Hindlimb muscle (tissue), 1 donor: ENCODE measurements at places on chromosomes 16 and 17.

DNA sequence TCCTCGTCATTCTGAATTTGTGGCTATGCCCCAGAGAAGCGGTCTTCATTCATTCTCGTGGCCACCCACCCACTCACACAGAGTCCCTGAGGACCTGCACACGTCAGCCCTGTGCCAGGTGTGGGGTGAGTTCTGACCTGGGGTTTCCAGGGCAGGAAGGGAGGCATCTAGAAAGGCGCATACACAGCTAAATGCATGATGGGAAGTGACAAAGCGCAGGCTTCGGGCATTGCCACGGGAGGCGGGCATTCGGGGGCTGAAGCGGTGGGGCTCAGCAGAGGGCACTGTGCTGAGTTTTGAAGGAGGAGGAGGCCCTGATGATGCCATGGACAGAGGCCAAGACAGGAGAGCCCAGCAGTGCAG lies 10.9 kb downstream of the UBALD2 start:
- DNase-seq, result no peak

DNA sequence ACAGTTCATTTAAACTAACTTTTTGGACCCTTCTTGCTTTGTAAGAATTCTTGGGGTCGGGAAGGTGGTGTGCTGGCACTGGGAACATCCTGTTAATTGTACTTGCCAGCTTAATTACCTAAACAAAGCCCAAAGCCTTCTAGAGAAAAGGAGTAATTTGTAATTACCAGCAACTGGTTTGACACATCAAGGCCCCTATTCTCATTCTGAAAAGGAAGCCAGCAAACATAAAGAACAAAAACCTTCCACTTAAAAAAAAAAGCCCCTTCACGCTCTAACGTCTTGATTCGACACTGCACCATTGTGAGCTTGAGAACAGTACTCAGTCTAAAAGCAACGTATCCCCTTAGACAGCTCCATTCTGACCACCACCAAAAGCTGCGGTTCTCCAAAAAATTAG lies 74.7 kb upstream of the RPH3AL start:
- DNase-seq, result no peak

- DNase-seq, result no peak
These were observed 132.2 kb upstream of the CDC42EP4 start for GRCh38 chr17:73444021-73444420.

DNA sequence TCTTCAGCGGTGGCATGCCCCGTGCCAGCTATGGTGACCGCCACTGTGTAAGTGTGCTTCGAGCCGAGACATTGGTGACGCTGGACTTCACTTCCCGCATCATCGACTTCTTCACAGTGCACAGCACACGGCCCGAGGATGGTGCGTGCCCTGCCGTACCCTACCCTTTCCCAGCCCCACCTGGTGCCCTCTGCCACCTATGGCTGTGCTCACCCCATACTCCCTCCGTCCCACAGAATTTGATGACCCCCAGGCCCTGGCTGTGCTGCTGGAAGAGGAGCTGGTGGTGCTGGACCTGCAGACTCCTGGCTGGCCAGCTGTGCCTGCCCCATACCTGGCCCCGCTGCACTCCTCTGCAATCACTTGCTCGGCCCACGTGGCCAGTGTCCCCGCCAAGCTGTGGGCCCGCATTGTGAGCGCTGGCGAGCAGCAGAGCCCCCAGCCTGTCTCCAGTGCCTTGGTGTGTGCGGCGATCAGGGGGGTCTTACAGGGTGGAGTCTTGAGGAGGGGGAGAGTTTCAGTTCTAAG lies 9.5 kb downstream of the LLGL1 start:
- DNase-seq, result no peak

DNA sequence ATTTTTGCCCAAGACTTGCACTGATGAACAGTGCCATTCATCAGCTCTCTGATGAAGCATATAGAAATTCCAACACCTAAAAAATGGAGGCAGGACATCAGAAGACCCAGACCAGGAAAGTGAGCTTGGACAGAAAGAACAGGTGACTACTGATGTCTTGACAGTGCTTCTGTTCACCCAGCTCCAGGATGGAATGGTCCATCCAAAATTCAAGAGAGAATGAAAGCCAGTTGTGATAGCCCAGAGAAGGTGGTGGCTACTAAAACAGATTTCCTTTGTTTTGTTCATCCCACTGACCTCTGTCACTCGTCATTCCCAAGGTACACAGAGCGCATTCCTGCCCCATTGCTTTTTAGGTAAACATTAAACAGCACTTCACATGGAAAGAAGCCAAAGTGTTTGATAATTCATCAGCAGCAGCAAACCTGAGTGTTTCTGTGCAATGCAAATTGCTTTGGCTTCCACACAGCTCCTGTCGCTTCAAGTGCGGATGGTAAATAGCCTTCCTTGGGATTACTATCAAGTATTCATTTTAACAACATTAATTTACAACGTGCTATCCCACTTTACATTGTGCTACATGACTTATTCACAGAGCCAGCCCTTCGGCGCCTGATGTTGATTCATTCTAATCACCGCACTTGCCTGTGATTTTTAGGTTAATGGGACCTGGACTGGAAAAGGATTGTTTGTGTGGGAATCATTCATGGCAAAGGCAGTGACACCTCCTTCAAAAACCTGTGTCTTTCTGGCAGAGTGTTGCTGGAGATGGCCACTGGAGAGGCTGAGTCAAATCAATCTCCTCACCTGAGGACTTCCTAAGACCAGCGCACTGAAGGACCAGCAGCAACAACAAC lies 65.1 kb upstream of the TOX3 start:
- DNase-seq, result no peak

DNA sequence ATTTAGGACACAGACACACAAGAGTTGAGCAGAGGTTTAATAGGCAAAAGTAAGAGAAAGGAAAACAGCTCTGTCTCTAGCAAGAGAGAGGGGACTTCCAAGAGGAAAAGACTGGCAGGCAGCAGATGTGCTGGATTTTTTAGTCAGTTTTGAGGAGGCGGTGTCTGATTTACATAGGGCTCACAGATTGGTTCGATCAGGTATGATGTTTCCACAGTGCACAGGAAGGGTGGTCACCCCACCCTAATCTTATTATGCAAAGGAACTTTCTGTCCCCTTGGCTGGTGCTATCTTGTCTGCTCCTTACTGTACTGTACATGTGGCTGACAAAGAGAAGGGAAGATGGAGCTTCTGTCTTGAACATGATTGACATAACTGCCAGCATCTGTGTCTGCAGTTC lies 25.3 kb downstream of the BFAR start:
- DNase-seq, result no peak

- DNase-seq, result peak; percentile 70
These were observed 35.8 kb downstream of the LITAF start for GRCh38 chr16:11550791-11551498.

- no peak for DNase-seq
These were observed 82.4 kb downstream of the NDE1 start for GRCh38 chr16:15732416-15732815.

- DNase-seq, result no peak
These were observed 12.6 kb upstream of the ARHGAP17 start for GRCh38 chr16:25027781-25028180.

DNA sequence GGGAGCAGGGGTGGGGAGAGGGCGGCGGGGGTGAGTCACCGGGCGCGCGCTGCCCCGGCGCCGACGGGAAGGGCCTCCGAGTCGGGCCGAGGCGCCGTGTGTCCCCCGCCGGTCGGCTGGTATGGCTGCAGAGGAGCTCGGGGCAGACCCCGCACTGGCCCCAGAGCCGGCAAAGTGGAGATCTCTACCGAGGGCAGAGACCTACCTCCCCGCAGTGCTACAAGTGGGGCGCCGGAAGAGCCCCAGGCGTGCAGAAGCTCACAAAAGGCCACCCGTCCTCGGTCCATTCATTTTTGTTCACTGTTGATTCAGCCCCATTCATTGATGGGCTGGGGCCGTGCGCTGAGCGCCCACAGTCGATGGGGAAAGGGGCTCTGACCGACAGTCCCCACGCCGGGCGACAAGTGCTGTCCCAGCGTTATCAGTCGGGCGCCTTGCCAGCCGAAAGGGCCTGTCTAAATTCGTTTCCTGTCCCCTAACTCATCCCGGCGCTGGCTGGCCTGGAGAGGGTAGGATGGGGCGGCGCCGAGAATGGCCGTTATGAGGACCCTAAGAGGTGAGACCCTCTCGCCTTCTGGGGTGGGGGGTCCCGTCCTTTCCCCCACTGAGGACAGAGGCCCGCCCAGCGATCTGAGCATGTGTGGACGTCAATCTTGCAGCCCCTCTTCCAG lies 709 bp upstream of the ENO3 start:
- no peak for DNase-seq

- no peak for DNase-seq
These were observed 366 bp downstream of the ANKS3 start for GRCh38 chr16:4733747-4734062.

- no peak for DNase-seq
These were observed 3.0 kb upstream of the ITGAX start for GRCh38 chr16:31351942-31352325.

DNA sequence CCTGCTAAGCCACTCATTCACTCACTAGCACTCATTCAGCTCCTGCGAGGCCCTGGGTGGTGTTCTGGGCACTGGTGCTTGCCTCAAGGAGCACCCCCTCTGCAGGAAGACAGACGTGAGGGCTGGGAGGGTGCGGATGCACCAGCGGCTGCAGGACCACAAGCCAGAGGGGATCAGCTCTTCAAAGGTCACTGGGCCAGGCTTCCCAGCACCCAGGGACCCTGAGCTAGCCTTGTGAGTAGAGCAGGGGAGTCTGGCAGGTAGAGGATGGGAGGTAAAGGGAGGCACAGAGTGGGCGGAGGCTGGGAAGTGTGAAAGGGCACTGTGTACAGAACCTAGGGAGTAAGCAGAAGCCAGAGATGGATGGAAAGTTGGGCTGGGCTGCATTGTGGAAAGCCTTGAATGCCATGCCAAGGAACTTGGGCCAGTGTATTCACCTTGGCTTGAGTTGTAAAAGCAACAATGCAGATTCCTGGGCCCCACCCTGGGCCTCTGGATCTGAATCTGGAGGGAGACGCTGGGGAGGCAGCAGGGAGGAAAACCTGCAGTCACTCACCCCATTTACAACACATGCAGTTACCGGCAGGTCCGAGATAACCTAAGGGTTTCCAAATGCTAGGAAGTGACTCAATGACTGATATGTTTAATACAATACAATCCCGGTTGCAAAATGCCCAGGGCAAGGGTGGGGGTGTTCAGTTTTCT lies 1.7 kb downstream of the IL4R start:
- no peak for DNase-seq

- DNase-seq, result no peak
These were observed 5.2 kb upstream of the GUCY2D start for GRCh38 chr17:7997186-7997585.

- no peak for DNase-seq
These were observed 42.0 kb upstream of the ETV4 start for GRCh38 chr17:43588121-43588520.

DNA sequence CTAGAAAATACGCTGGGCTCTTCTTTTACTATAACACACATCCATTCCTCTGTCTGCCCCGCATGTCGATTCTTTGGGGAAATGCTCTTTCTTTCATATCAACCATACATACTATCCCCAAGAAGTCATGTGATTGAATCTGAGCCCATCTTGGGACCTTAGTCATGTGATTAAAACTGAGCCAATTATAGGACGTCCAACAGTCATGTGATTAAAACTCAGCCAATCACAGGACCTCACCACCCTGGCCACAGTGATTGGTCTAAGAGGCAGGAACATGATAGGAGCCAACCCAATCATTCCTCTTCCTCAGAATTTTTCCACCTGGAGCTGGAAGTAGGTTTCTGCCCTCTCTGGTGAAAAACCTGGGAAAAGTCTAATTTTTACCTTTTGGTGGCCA lies 78.8 kb downstream of the TMEM114 start:
- no peak for DNase-seq

GRCh38 chr17:14672830-14673229 lies 371.9 kb downstream of the HS3ST3B1 start:
- no peak for DNase-seq

- peak; percentile 58 for DNase-seq
These were observed 75.5 kb upstream of the TBX2 start for GRCh38 chr17:61323909-61324868.

GRCh38 chr16:24178496-24178895 lies 77.6 kb upstream of the CACNG3 start:
- DNase-seq, result no peak

DNA sequence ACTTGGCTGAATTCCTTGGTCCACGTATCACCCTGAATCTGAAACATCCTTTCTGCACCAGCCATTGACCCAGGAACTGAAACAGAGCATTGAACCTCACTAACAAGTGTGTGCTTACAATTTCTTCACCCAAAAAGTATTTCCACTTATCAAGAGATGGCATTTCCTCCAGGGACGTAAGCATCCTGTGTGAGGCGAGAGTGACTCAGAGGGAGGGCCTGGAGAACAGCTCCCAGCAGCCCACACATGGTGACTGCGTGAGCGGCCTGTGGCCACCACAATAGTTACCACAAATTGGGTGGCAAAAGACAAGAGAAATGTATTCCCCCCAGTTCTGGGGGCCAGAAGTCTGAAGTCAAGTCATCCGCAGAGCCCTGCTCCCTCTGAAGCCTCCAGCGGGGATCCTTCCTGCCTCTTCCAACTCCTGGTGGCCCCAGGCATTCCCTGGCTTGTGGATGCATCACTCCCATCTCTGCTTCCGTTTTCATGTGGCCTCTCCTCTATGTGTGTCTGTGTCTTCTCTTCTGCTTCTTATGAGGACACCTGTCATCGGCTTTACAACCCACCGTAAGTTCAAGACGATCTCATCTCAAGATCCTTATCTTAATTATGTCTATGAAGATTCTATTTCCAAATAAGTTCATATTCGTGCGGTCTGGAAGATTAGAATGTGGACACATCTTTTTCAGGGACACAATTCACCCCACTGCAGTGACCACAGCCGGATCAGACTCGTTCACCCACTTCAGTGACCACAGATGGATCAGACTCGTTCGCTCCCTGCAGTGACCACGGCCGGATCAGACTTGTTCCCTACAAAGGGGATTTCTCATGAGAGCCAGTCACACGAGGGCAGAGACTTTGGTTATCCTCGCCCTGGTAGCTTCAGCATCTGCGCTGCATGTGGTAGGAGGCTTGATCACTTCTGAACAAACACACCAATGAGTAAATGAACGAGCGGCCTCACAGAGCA lies 122.6 kb upstream of the FOXF1 start:
- DNase-seq, result no peak

- peak; percentile 71 for DNase-seq
These were observed 40.8 kb upstream of the BHLHA9 start for GRCh38 chr17:1229349-1229899.

- DNase-seq, result no peak
These were observed 1.9 kb upstream of the LAT start for GRCh38 chr16:28982949-28983348.

- DNase-seq, result no peak
These were observed 86.9 kb downstream of the FOXL1 start for GRCh38 chr16:86665319-86665675.
